ENCODE measurements at places on chromosomes 11 and 22. TPM values are rescaled to one million over a fixed set of nuclear protein-coding genes. Genes with fewer than 3 reads are reported as not detected.

The SCGB1D1 gene
- not detected for total RNA-seq

The FGF4 gene
- not detected for total RNA-seq

The REXO2 gene
- 30.4 TPM for total RNA-seq

DNA sequence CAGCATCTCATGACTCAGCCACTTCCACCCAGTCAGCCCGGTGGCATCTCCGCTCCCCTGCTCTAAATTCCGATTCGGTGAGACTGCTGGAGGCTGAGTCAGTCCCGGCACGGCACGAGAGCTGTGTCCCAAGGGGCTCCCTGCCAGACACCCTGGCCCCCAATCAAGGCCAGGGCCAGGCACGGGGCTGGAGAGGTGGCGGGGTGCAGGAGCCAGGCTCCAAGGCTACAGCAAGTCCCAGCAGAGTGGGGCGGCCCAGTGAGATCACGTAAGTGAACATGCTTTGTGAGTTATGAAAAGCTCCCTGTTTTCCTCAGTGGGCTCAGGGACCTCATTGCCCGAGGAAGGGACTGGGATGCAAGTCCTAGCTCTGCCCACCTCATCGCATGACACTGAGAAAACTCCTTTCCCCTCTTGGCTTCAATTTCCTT lies 3.0 kb downstream of the C11orf68 start:
- DNase-seq = no peak

GRCh38 chr22:49491221-49491635 lies 336.4 kb downstream of the BRD1 start:
- no peak for DNase-seq

GRCh38 chr11:112965656-112966055 lies 4.4 kb downstream of the NCAM1 start:
- DNase-seq = no peak

The RRAS2 gene
- total RNA-seq = 0.87 TPM

- DNase-seq = no peak
Measured at GRCh38 chr11:44743959-44744557, 17.3 kb downstream of the TSPAN18 start.

DNA sequence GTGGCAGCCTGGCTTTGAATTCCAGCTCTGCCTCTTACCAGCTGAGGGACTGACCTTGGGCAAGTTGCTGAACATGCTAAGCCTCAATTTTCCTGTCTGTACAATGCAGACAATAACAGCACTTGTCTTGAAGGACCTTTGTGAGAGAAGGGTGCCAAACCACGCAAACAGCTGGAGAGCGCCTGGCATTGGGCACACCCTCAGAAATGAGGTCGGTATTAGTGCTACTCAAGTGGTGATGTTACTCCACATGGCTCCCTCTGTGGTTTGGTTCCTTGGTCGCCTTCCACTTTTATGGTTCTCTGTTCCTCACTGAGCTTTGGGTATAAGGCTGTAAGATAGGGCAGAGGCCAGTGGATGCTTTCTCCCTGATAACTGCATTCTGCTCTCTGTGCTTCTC lies 8.2 kb downstream of the UBASH3B start:
- no peak for DNase-seq

The ISX gene
- not detected for total RNA-seq

DNA sequence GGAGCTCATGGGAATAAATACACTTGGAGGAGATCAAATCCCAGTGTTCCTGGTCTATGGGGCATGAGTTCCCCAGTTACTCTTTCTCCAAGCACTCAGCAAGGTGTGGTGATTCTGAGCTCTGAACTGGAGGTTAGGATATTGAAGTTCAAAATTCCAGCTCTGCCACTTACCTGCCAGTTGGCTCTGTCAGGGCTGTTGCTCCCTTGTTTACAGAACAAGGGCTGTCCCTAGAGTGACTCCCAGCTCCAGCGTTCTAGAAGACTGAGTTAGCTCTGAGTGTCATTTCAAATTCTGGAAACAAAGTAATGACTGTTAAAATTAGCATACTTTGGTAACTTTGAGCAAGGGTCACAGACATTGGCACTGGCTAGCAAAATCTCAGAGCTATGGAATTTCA lies 69.7 kb upstream of the ZBED5 start:
- DNase-seq = no peak

The BTBD18 gene
- total RNA-seq = not detected

The ACCS gene
- 65.3 TPM for total RNA-seq

- DNase-seq = no peak
Measured at GRCh38 chr11:119802670-119803069, 73.7 kb upstream of the NECTIN1 start.

GRCh38 chr11:122983438-122984185 lies 2.0 kb upstream of the BSX start:
- DNase-seq = no peak

The RAB3IL1 gene
- total RNA-seq = not detected

Measured in Karpas-422 (cell line).